NCI-H2171 (cell line): ENCODE measurements at places on chromosomes 4 and X.

- DNase-seq: no peak
Measured at GRCh38 chr4:25881193-25881592, 18.4 kb upstream of the SEL1L3 start.

DNA sequence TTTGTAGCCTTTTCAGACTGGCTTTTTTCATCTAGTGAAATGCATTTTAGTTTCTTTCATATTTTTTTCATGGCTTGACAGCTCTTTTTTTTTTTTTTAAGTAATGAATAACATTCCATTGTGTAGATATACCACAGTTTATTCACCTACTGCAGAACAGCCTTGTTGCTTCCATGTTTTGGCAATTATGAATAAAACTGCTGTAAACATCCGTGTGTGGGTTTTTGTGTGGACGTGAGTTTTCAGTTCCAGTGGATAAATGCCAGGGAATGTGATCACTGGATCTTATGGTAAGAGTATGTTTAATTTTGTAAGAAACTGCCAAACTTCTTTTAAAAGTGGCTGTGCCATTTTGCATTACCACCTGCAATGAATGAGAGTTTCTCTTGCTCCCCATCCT lies 160.8 kb downstream of the SOWAHB start:
- no peak for DNase-seq

- no peak for DNase-seq
Measured at GRCh38 chr4:11719879-11720278, 291.2 kb upstream of the HS3ST1 start.

GRCh38 chr4:140138428-140138827 lies 15.6 kb downstream of the MAML3 start:
- no peak for DNase-seq
